ENCODE measurements at places on chromosomes 1 and 21.

- DNase-seq, result no peak
Observed at GRCh38 chr1:92786111-92786901, 1.4 kb upstream of the EVI5 start.

DNA sequence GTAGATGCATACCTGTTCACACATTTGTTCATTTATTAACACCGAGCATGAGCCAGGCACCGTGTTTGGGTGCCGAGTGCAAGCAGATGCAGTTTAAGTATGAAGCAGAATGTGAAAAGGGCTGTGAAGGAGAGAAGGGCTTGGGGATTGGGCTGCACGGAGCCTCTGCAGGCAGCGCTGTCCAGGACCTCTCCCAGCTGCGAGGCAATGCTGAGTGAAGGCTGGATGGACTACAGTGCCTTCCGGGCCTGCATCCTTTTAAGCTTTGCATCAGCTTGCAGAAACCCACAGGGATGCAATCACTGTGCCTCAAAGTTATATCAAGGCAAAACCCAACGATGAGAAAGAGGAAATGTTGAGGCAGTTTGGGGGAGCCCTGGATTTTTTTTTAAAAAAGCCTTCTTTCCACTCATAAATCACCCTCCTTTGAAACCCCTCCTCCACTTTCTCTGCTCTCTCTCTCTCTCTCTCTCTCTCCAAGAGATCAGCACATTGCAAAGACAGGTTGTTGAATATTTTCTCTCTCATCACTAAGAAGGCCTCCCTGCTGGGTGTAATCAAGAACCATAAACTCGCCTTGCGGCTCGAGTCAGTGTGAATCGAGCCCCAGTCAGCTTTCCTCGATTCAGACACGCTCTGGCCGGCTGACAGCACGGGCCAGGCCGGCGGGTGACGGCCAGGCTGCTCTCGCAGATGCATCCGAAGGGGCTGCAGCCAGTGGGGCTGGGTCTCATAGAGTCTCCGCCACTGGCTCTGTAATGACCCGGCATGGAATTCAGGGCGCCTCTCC, 89.2 kb upstream of the POU3F1 start:
- DNase-seq, result no peak

GRCh38 chr1:153498746-153499145, 37.0 kb downstream of the S100A6 start:
- no peak for DNase-seq

GRCh38 chr1:219965285-219966070, 37.1 kb upstream of the SLC30A10 start:
- DNase-seq, result no peak

DNA sequence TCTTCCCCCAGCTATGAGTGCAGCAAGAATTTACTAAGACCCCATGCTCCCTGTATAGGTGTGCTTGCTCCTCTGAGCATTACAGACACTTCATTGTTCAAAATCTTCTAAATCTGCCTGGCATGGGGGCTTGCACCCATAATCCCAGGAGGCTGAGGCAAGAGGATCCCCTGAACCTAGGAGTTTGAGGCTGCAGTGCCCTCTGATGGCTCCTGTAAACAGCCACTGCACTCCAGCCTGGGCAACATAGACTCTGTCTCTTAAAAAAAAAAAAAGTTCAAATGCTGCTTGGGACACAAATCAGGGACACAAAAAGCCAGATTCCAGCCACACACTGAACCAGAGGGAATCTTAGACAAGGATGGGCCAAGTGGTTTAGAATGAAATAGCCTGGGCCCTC, 3.4 kb upstream of the ACOT7 start:
- DNase-seq, result no peak

- no peak for DNase-seq
Observed at GRCh38 chr1:1221887-1222574, 8.1 kb upstream of the TNFRSF4 start.

DNA sequence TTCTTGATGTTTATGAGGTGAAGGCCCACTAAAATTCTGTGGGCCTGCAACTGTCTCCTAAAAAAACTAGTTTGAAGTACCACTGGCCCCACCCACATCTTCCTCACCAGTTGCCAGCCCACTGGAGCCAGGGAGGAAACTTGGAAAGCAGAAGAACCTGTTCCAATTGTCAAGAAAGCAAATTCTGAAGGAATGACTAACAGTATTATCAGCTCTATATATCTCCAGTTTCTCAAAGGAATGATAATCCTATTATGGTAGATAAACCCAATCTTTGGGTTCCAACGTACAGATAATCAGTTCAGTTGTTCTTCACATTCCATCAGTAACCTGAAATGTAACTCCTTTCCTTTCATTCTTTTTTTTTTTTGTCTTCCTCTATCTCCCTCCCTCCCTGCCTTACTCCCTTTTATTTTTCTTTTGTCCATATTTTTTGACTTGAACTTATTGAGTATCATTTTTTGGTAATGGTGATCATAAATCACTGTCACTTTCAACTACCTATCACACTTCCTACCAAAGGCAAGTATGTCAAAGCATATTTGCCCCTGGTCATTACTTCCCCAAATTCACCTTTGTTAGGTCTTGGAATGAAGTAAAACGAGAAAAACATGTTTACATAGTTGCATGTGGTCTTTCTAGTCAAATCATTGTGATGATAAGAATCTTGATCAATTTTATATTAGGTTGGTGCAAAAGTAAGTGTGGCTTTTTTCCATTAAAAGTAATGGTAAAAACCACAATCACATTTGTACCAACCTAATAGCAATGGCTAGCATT, 943.4 kb downstream of the TTLL7 start:
- DNase-seq, result no peak

GRCh38 chr21:34579411-34579810, 35.5 kb downstream of the RCAN1 start:
- DNase-seq, result no peak

DNA sequence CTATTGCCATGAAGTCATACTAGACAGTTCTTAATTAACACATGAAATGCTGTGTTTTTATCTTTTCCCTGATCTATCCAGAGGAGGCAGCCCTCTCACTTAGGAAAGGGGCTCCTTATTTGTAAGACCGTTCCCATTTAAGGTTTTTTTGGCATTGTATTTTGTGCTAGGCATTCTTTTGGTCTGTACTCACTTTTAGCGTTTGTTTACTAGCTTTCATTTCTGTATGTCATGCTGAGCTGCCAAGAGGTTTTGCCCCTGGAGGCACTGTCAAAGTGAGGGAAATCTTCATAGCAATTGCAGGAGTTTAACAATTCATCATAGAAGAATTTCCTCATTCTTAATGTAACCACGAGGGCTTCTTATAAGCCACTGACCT, 59.5 kb downstream of the MTR start:
- no peak for DNase-seq

GRCh38 chr21:45456584-45457160, 51.7 kb downstream of the COL18A1 start:
- DNase-seq, result no peak

- DNase-seq, result no peak
Observed at GRCh38 chr1:209512821-209513220, 70.7 kb upstream of the CAMK1G start.

DNA sequence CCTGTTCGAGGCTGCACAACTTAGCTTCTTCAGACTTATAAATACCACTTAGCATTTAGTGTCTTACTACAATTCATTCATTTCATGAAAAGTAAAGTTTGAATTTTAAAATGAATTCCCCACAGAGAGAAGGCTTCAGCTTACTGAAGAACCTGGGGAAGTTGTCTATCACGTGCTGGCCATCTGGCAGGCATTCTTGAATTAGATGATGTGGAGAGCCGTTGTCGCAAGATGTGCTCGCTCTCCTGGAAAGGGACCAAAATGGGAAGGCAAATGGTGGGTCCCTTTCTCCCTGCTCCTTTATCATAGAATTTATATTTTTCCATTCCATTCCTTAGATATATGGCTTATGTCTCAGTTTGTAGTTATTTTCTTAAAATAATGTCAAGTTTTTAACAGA, 90.5 kb downstream of the CD247 start:
- DNase-seq, result no peak

DNA sequence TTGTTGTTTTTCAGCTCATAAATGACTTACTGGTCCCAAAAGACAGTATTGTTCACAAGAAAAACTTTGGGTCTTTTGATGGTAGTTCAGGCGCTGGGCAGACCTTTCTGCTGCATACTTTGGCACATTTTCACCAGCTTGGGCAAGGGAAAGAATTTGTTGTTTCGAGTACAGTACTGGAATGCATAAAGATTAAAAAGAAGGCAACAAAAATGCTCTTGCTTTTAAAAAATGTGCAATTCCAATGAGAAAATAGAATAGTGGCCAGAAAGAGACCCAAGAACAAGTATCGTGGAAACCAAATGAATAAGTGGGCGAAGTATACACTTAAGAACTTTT, 56.0 kb downstream of the CLIC6 start:
- no peak for DNase-seq

DNA sequence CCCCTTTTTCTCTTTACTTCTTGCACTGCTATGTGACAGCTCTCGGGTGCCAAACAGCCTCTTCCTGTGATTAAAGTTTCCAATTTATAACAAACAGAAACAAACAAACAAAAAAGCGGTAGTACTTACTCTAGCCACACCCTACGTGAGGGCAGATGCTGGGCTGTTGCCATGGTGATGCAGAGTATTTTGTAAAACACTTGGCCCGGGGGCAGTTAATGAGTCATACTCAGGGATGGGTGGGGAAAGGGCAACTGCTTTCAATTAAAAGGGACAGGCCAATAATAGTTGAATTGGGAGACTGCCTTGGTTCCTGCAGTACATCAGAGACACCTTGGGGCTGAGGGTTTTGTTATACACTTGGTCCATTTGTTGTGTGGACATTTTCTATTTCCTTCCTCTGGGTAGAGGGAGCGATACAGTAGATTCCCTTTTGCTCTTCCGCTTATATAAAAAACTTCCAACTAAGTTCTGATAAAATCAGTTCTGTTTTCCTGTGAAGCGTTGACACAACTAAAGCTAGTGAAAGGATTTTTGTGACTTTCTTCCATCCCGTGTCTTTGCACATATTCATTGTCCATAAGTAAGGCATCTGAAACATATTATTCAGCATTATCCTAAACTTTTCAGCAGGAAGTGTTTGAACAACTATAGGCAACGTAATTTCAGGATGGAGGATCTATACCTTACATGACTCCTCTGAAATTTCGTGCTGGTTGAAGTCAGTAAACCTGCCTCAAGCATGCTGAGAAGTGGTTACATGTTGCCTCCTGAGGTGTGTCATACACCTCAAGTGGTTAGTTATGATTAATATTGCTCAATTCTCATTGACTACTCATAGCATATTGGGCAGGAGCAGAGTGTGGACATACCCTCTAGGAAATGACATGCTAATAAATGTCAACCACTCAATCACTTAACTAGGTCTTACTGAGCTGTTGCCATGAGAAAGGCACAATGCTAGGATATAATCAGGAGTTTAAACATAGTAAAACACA, 36.7 kb upstream of the THEM4 start:
- DNase-seq, result peak; percentile 43

DNA sequence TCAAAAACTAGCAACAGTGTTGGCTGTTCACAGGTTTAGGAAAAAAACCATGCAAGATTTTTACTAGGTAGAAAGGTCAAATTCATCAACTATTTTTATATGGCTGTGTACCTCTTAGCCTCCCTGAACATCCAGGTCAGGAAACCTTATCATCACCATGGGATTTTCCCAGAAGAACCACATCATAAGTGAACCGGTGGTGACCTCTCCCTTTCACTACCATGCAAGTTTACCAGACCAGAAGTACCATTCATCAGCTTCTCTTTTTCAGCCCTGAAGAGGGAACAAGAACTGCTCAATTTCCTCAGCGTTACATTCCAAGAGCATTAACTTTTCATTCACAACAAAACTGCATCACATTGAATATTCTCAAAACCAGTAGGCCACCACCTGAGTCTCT, 5.9 kb downstream of the SSBP3 start:
- no peak for DNase-seq

DNA sequence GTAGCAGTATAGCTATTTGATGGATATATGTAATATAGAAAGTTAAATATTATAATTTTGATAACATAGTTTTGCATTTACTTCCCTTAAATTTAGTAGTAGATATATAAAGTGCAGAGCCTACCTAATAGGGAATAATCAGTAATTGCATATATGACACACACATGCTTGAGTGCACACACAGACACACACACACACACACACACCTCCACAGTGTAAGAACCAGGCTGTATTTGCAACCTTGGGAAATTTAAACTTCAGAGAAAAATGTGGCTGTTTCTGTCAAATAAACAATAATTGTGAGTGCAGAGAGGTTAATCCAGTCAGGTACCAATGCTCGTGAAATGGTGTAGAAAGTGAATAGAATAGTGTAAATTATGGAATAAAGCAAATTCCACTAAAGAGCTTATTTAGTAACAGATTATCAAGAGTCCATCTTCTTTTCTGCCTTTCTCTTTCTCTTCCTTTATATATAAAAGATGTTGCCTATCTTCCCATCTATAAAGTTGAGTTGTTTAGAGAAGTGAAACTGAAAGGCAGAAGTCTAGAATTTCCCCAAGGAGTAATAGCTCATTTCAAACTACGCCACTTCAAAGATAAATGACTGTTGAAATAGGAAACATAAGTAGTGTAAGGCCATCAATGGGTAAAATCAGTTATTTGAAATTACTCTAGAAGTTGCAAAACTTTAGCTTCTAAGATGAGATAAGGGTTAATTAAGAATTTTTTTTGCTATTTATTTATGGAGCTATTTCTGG, 273.7 kb downstream of the SRGAP2C start:
- no peak for DNase-seq

DNA sequence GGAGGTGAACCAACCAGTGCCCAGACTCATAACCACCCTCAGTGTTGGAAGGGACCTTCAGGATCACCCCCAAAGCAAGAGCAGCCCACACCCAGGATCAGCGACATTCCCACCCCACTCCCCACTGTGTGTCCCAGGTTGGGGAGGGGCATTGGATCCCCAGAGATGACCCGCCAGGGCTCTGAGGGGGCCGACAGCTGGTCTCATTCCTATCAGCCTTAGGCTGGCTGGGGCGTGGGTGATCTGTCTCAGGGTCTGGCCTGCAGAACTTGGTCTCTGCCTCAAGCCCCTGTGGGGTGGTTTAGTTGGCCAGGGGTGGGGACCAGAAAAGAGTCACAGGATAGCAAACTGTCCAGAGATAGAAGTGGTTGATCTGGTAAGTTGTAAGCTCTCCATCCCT, 7.8 kb upstream of the BSND start:
- no peak for DNase-seq

All from DMS 273 treated with DMSO at 0.1 percent for 48 hours (cell line).